ENCODE measurements at places on chromosomes 12 and 14.

DNA sequence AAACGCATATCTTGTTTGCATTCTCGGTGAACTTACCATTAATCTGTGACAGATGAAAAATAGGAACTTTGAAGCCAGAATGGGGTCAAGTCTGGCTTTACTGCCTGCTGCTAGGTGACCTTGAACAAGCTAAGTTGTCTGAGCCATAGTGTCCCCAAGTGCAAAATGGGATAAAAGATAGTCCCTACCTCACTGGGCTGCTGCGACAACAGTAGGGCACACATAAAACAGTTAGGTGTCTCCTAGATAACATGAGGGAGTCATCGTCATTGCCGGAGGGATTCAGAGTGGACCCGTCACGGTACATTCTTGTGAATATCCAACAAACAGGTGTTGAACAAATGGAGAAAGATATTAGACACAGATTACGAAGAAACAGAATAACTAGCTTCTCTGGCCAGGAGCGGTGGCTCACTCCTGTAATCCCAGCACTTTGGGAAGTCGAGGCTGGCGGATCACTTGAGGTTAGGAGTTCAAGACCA lies 71.2 kb downstream of the NINJ2 start:
- no peak for DNase-seq

DNA sequence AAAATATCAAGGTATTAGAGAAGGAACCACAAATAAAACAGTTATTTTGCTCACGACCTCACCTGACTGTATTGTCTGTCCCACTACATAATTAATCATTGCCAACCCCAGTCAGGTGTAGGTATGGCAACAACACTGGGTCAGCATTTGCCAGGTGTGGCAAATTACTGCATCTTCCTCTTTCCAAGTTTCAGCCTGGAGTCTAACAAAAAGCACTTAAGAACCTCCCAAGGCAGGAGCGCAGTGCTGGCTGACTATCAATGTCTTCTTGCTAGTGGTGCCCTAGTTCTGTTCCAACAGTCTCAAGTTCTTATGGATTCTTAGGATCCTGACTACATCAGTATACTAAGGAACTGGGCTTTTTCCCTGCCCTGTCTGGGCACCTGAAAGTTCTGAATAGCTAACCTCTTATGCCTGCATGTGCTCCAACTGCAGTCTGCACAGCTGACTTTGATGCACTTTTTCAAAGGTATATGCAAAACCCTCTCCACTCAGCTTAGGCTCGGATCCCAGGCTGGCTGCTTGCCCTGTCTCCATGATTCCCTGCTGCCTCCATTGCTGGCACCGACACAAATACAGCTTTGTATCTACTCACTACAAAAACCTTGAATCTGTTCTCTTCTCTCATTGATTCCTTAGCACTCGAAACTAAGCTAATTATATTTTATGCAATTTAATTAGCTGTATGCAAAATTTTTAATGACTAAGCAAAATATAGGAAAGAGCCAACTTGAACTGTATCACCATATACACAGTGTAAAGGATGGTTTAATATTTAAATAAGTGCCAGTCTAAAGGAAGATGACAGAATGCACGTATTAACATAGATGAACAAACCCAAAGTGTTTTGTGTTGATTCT lies 113.3 kb downstream of the PRKD1 start:
- no peak for DNase-seq

DNA sequence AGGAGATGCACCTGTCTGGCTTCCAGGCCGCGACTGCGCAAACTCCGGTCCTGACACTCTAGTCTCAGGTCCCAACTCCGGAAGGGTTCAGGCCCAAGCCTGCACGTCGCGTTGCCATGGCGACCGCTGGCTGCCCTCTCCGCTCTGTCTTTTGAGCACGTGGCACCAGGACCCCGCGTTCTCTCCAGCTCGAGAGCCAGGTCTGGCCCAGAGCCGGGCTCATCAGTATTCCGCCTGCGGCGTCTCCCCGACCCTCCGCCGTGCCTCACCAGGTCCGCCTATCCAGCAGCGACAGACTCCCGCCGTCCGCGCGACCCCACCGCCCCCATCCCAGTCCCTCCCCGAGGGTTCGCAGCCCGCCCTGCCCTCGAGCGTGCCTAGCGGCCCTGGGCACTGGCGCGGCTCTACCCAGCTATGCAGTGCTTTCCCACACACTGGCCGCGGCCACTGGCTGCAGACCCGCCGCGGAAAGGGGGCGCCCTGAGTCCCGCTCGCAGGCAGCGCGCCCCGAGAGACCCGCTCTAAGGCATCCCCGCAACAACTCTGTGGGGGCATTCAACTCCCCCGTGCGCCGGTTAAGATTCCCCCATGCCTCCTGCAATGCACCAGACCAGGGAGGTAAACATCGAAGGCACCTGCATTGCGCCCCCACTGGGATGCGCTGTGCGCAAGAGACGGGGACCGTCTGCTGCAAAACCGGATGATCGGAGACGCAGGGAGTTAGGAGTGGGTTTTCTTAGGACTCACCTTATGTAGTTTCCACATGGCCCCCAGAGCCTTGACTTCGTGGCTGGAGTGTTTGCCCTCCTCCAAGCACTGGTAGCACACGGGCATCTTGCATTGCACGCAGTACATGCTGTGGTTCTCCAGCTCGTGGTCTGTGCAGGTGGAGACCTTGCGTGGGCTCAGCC lies 1.3 kb downstream of the TRIM9 start:
- DNase-seq, result peak; percentile 37

GRCh38 chr12:24955853-24956252 lies 7.0 kb upstream of the BCAT1 start:
- DNase-seq, result no peak

GRCh38 chr14:73428353-73428824 lies 30.0 kb downstream of the NUMB start:
- no peak for DNase-seq

- DNase-seq, result no peak
Observed at GRCh38 chr14:76918256-76918781, 92.1 kb downstream of the LRRC74A start.

- no peak for DNase-seq
Observed at GRCh38 chr12:82904219-82904790, 217.6 kb downstream of the TMTC2 start.

DNA sequence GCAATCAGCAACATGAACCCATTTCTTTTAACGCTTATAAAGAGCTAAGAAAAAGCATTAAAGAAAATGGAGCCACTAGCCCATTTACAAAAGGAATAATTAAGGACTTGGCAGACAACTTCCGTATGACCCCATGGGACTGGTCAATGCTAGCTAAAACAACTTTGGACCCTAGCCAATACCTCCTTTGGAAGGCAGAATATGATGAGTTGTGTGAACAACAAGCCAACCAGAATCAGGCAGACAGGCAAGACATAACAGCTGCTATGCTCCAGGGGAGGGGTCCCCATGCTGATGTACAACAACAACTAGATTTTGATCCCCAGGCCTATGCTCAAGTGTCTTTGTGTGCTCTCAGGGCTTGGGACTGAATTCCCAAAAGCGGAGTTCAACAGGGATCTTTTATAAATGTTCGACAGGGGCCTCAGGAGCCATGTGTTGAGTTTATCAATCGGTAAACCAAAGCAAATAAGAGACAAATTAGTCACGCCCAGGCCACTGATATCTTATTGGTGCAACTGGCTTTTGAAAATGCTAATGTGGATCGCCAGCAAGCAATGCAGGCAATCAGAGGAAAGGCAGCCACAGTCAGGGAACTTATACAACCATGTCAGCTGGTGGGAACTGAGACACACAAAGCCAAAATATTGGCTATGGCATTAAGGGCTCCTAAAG lies 254.4 kb upstream of the DIO2 start:
- DNase-seq, result no peak

GRCh38 chr14:103023881-103024473 lies 33.4 kb downstream of the CDC42BPB start:
- DNase-seq, result no peak

DNA sequence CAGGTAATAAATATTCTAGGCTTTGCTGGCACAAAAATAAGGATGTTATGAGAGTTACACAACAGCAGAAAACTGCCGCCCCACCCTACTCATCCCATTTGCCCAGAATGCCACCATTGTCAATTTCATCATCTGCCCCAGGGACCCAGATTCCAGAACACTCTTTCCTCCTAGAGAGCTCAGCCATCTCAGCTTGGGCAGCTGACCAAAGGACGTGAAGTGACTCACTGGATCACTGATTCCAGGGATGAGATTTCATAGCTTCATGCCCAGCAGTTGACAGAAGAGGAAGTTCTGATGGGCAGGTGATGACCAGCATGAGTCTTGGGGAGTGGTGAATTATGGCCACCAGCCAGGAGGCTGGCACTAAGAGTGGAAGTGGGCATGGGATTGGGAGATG lies 450.3 kb downstream of the RMST start:
- no peak for DNase-seq

DNA sequence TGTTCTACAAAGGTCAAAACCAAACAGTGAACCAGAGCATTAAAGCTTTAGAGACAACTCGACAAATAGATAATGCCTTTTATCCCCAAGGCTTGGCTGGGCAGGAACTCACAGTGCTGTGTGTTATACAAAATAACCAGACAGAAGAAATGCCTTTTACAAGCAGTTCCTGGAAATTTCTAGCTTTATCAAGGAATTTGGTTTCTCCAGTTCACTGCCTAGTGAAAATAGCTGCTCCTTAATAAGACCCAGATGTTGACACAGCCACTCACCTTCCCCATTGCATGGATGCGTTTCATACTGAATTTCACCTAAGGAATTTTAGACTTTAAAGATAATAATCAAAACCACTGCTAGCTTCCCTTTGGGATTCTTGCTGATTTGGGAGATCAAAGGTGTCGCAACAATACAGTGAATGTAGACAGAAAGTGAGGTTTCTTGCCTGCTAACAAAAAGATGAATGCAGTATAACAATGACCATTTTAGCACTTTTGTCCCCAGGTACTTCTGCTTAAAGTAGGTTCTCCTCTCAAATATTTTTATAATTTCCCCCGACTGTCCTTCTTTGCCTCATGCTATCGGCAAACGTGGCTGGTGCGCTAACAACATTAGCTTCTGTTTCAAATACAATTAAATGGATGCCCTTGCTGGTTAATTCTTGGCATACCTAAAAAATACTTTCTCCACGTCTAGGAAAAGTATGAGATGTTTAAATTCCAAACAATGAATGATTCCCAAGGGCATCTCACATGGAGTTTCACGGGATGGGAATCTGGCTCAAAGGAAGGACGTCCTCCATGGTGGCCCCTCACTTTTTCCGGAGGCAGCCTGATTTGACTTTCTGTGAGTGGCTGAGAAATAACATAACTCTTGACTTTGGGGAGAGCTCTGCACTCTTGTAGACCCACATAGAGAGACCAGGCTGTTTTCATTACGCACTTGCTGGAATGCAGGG lies 162.4 kb downstream of the C12orf75 start:
- DNase-seq, result no peak

DNA sequence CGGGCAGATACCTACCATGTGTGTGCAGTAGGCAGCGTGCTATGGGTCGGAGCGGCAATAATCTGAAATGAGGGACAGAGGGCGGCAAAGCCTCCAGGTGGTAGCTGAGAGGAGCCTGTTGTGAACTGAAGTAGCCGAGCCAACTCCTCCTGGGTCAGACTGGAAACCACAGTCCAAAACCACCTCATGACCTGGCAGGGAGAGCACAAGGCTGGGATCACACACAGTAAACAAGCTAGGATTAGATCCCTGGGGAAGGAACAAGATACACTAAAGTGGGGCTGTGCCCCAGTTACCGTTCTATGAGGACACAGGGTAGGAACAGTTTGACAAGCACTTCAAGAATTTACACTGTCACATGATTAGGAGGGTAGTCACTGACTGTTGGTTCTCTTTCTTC lies 49.0 kb downstream of the AREL1 start:
- DNase-seq, result no peak

GRCh38 chr14:53331247-53331646 lies 178.1 kb upstream of the DDHD1 start:
- DNase-seq, result no peak

GRCh38 chr12:47067771-47068431 lies 11.5 kb upstream of the PCED1B start:
- no peak for DNase-seq

GRCh38 chr14:25108959-25109358 lies 59.0 kb upstream of the STXBP6 start:
- no peak for DNase-seq

DNA sequence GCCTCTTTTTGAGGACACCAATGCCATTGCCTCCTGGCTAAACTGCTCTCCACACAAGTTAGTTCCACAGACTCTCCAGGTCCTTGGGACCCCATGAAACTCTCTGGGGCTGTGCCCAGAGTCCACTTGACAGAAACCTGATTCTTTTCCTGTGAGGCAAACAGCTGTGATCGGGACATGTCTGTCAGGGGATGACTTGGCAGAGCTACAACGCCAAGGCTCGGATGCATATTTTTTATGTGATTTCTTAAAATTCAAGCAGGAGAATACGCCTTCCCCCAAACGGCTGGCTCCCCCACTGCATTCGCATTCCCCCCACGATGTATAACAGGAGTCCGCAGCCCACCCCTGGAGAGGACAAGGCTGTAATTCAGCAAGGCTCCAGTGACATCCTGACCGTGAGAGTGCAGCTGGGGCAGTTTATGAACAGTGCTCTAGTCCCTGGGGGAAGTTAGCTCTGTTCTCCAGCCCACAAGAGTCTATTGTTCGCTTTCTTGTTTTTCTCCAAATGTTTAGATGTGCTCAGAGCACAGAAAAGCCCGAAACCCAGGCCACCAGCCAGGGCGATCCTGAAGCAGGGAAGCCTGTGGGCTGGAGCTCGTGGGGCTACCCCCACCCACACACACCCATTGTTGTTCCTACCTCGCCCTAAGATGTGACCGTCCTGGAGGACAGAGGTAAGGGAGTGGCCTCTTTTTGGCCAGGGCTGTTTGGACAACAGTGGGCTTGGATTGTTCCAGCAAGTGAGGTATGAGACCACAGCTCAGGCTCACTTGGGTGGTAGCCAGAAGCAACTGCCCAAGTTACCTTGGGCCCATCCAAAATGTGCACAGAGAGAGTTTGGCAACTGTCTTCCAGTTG lies 159.5 kb downstream of the ZFP36L1 start:
- no peak for DNase-seq

GRCh38 chr12:108704527-108704926 lies 26.8 kb downstream of the CORO1C start:
- no peak for DNase-seq

All from CD4-positive, alpha-beta T cell treated with Interleukin-15 for 4 hours (primary cell).